Stimulated activated CD4-positive, alpha-beta T cell treated with anti-CD3 and anti-CD28 coated beads, Interleukin-4, amount 100 ng/mL, for 24 hours (primary cell): ENCODE measurements at places on chromosomes 1 and 21.

- peak; percentile 8 for DNase-seq
These were observed 143.7 kb downstream of the DNM3 start for GRCh38 chr1:171984850-171985485.

- DNase-seq = peak; percentile 18
These were observed 77.6 kb upstream of the CHRM3 start for GRCh38 chr1:239308701-239309333.

DNA sequence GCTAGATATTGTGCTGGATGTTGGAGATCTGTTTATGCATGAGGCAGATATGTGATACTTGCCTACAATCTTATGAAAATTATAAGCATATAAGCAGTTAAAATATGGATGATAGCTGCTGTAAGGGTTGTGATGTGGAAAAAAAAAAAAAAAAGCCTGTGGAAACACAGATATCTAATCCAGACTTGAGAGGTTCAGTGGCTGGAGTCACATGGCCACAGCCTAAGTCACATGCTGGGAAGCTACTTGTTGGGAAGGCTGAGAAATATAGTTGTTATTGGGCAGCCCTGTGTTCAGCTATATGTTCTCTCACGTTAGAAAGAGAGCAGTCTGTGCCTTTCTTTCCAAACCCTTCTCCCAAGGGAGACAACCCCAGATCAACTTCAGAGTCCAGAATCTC lies 15.1 kb downstream of the RAVER2 start:
- no peak for DNase-seq

GRCh38 chr1:197921235-197922069 lies 4.3 kb downstream of the LHX9 start:
- no peak for DNase-seq

DNA sequence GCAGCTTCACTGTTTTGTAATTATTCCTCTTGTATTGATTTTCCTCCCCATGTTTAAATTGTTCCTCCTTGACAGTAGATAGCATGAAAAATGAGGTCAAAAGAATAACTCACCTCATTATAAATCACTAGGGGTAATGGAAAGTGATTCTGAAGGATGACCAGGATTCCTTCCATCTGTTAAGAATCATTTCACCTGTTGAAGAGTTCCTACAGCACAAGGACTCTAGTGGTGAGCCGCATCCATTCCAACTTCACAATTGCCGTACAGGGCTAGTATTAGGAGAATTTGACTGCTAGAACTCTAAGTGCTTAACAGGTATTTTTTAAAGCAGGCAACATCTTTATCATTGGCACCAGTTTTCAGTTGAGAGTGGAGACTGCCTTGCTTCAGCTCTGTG lies 13.7 kb downstream of the PPP1R12B start:
- no peak for DNase-seq

- DNase-seq = no peak
These were observed 68.1 kb downstream of the PHTF1 start for GRCh38 chr1:113691184-113691583.

GRCh38 chr1:35935442-35936388 lies 4.8 kb downstream of the AGO3 start:
- no peak for DNase-seq

DNA sequence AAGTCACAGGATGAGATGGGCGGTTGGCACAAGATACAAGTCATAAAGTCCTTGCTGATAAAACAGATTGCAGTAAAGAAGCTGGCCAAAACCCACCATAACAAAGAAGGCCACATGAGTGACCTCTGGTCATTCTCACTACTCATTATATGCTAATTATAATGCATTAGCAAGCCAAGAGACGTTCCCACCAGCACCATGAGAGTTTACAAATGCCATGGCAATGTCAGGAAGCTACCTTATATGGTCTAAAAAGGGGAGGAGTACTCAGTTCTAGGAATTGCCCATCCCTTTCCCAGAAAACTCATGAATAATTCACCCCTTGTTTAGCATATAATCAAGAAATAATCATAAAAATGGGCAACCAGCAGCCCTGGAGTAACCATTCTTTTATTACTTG lies 74.9 kb upstream of the APP start:
- DNase-seq = no peak

DNA sequence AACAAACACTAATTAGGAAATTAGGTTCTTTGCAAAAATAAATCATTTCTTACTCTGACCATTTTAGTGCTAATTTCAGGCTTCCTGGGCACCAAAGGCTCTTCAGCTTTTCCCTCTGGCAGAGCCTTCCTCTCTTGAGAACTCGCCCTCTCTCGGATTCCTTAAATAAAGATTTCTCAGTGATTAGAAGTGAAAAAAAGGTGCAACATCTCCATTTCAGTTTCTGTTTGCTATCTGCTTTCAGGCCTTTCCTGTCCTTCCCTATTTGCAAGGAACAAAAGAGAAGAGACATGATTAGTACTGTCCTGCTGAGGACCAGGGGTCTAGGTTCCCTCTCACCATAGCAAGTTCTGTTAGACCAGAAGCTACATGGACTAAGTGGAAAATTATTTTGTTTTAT lies 27.8 kb upstream of the CACYBP start:
- DNase-seq = no peak

DNA sequence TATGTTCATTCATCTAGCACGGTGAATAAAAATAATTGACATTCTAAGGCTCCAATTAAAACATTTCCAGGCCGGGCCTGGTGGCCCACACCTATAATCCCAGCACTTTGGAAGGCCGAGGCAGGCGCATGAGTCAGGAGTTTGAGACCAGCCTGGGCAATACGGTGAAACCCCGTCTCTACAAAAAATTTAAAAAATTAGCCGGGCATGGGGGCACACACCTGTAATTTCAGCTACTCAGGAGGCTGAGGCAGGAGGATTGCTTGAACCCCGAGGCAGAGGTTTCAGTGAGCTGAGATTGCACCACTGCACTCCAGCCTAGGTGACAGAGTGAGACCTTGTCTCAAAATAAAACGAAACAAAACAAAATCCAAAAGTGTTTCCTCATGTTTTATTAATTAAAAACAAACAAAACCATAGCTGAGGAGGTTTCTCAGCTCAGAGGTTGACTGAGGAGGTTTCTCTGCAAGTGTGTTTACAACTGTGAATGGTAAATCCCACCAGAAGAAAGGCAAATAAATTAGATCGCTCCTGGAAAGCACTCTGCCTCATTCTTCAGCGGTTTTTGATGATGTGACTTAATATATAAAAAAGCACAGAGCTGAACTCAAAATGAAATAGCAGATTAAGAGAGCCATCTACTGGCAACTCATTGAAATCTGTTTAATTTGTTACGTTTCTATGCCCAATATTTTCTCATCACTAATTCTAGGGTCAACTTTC lies 37.7 kb upstream of the ATG4C start:
- DNase-seq = no peak

- DNase-seq = no peak
These were observed 82.2 kb downstream of the FBXO2 start for GRCh38 chr1:11571906-11572616.

DNA sequence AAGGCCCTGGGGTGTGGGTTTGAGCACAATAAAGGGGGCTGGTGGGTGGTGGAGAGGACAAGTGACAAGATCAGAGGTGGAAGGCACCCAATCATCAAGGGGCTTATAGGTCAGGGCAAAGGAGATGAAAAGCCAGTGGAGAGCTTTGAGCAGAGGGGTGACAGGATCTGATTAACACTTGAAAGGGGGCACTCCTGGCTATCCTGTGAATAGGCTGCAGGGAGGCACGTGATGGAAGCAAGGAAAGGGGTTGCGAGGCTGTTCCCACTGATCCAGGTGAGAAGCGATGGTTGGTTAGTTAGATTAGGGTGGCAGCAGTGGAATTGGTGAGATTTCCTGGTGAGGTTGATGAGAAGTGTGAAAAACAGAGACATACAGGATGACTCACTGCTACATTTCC lies 80.6 kb downstream of the WLS start:
- DNase-seq = no peak

- no peak for DNase-seq
These were observed 71.0 kb downstream of the OLFML2B start for GRCh38 chr1:161952607-161953172.

- DNase-seq = no peak
These were observed 189.6 kb downstream of the PLPP3 start for GRCh38 chr1:56389813-56390212.

- DNase-seq = no peak
These were observed 7.4 kb upstream of the HYI start for GRCh38 chr1:43460988-43461693.

GRCh38 chr1:96749618-96750017 lies 28.0 kb downstream of the PTBP2 start:
- DNase-seq = no peak

DNA sequence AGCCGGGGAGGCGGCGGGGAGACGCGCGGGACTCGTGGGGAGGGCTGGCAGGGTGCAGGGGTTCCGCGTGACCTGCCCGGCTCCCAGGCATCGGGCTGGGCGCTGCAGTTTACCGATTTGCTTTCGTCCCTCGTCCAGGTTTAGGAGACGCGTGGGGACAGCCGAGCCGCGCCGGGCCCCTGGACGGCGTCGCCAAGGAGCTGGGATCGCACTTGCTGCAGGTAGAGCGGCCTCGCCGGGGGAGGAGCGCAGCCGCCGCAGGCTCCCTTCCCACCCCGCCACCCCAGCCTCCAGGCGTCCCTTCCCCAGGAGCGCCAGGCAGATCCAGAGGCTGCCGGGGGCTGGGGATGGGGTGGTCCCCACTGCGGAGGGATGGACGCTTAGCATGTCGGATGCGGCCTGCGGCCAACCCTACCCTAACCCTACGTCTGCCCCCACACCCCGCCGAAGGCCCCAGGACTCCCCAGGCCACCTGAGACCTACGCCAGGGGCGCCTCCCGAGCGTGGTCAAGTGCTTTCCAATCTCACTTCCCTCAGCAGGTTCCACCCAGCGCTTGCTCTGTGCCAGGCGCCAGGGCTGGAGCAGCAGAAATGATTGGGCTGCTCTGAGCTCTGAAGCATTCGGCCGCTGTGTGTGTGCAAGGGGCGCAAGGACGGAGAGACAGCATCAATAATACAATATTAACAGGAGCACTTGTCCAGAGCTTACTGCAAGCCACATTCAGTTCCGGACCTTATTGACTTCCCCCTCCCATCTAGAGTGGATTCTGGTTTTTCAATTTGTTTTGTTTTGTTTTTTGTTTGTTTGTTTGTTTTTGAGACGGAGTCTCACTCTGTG lies 10.3 kb downstream of the SIM2 start:
- no peak for DNase-seq

DNA sequence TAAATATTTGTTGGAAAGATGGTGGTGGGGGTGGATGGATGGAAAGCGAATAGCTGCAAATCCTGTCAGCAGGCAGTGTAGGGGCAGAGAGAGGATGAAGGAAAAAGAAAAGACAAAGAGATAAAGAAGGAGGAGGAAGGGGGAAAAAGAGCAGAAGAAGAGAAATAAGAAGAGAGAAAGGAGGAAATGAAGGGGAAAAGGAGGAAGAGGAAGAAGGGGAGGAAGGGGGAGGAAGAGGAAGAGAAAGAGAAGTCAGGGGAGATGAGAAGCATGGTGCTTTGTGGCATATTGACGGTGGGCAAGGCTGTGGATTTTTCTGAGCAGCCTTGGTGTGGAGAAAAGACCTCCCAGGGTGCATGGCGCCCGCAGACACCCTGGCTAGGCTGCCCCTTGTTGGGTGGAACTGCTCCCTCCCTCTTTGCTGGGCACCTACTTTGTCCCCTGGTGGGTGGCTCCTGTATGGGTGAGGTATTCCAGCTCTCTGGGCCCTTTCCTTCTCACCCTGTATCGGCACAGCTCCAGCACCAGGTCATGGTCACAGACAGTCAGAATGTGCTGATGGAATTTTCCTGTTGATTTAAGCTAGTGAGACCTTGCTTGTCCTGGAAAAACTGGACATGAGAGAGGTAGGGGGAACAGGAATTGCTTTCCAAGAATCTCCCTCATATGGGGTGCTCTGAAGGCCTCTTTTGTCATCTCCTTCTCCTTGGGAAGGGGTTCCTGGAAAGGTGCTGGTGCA lies 45.7 kb upstream of the TLR5 start:
- no peak for DNase-seq

GRCh38 chr1:15427280-15427666 lies 11.0 kb upstream of the CTRC start:
- DNase-seq = no peak

GRCh38 chr1:158716335-158716734 lies 4.2 kb downstream of the OR6K3 start:
- no peak for DNase-seq

- DNase-seq = no peak
These were observed 146.4 kb upstream of the LRRC7 start for GRCh38 chr1:69421286-69421685.

- peak; percentile 86 for DNase-seq
These were observed at the start of gene PTPN22 for GRCh38 chr1:113871597-113872113. Gene PTPN22 (minus strand): TSS chr1:113871712.

DNA sequence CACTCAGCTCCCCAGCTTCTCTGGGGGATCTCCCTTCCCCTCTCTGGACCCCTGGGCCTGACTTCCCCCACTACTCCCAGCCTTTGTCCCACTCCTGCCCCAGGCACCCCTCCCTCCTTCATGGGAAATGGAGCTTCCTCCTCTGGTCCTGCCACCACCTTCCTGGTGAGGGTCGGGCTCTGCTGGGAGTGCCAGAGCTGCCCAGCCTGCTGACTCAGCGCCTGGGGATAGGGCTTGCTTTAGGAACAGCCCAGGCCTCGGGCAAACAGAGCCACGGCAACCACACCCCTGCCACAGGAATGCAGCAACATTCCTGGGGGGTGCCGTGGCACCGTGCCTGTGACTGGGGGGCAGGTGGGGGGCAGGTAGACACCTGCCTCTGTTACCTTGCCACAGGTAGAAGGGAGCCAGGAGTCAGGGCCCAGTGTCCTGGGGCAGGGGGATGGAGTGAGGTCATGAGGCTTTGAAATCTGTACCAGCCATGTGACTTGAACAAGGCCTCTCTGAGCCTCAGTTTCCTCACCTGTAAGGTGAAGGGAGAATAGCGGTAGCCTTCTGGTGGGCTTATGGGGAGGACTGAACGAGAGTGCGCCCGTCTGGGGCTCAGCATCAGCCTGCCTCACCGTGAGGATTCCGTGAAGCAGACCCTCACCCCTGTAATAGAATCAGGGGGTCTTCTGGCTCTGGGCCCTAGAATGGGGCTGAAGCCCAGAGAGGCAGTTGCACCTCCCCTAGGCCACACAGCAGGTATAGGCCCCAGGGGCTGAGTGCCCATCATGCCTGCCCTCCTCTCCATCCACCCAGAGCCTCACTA lies 17.8 kb upstream of the EPHA2 start:
- no peak for DNase-seq

- no peak for DNase-seq
These were observed 9.3 kb downstream of the WNT3A start for GRCh38 chr1:228016181-228016510.

- DNase-seq = no peak
These were observed 262.2 kb downstream of the AJAP1 start for GRCh38 chr1:4916610-4917009.

DNA sequence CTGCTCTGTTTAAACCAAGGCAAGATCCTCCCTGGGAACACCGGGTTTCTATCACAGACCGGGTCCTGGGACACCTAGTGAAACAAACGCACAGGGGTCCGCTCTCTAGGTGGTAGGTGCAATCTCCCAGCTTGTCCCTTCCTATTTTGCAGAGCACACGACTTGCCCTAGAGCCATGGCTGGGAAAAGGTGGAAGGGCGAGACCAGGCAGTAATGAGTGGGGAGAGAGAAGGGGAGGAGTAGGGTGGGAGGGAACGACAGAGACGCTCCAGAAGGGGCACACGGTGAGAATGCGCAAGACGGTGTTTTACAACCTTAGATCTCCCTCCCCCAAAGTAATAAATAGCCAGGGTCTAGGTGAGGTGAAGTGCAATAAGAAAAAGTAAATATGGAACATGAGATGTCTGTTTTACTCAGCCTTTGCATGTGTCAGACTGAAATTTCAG lies 9.3 kb upstream of the ARHGAP29 start:
- DNase-seq = no peak
